ENCODE measurements at places on chromosomes 7 and 10.

DNA sequence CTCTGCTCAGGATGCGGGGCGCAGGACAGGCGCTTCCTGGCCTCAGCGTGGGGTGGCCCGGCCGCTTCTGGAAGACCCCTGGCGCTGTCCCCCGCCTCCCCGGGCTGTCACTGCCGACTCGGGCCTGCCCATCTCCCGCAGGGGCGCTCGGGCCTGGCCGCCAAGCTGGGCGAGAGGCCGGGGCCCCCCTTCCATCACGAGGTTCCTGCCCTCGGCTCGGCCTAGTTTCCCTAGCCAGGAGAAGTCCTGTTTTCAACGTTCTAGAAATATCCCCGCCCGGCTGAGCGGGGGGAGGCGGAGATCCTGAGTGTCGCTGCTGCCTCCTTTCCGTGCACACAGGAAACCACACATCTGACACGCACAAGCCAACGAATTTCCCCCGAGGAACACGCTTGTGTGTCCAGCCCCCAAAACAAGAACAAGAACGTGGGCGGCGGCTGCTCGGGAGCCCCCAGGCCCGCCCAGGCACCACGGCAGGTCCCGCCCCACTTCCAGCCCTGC lies 33.7 kb downstream of the AP5Z1 start:
- no peak for DNase-seq

DNA sequence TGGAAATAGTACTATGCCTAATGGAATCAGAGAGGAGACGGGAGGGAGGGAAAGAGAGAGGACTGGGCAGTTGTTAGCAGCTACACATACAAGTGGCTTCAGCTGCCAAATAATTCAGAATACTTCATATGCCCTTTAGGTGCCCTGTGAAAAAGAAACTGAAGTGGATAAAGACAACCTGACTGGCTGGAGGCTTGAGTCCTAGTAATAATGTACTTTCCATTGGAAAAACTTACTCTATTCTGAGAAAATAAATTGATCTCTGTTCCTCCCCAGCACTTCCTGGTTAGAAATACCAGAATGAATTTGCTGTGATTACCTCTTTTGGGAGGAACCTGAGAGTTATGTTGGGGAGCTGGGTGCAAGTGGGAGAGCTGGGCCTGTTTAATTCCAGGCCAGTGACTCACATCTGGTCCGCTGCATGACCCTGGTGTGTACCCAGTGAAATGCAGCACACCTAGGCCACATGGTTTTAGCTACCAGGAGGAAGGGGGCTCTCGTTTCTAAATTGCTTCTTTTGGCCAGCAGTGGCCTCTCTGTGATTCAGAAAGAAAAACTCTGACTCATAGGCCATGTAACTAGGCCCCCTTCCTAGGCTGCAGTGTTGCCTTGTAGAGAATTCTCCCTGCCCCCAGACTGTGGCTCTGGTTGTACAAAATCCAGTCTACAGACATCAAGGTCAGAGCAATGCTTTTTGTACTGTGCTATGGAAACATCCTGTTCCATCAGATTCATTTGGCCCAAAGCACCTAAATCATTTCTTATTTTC lies 6.5 kb downstream of the AGFG2 start:
- peak; percentile 81 for DNase-seq

DNA sequence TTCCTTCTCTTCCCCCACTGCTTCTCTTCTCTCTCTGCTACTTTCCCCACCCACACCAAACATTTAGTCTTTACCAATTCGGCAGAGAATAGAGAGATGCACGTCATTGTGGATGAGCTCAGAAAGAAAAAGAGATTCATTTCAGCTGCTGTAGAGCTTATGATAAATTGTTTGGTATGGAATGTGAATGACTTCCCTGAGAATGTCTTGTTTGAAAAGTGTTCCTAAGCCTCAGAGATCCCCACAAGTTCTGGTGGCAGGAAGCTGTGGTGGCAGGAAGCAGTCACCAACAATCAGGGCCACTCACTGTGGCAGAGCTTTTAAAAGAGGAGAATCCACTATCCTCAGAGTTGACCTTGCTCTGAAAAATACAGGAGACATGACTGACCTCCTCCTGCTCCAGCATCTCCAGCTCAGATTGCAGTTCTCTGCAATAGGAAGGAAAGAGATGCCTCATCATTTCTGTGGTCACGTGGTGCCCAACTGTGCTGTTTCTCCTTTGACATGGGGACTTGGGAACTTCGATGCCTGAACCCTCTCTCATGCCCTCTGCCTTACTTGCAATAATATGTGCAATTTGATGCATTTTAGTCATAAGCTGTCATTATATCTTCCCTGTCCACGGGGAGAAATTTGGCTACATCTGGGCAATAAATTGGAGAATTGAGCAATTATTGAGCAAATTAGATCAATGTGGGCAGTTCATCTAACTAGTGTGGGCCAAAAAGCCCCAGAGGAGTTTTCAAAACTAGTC lies 76.5 kb downstream of the BMPER start:
- DNase-seq = no peak

DNA sequence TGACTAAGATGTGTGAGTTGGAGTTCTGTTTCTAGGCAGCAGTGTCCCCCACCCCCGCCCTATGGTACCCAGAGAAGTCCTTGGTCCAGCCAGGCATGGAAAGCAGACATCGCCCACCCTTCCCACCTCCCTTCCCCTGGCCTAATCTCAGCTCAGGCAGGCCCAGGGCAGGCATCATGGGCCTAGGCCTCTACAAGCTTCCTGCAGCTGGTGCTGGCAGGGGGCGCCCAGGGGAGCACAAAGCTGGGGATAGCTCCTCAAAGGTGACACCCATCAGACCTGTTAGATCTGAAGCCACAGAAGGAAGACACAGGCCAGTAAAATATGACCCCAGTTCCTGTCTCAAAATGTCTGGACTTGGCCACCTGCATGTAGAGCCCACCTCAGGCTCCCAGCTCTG lies 18.9 kb upstream of the UNC5B start:
- no peak for DNase-seq

DNA sequence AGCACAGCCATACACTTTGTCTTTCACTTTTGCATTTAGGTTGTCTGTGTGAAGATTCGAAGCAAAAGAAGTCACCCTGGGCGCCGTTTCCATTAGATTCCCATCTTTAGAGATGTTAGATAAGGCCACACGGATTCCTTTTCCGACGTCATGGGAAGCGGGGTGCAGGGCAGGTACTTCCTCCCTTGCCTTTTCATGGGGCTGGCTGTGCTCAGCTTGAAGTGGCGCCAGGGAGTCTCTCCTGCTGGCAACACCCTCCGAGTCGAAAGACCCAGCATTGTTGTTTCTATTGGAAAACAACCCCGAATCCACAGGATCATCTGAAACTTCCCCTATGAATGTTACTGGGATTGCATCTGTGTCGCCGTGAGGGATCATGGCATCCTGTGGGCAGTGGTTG lies 246.4 kb upstream of the GRB10 start:
- no peak for DNase-seq

DNA sequence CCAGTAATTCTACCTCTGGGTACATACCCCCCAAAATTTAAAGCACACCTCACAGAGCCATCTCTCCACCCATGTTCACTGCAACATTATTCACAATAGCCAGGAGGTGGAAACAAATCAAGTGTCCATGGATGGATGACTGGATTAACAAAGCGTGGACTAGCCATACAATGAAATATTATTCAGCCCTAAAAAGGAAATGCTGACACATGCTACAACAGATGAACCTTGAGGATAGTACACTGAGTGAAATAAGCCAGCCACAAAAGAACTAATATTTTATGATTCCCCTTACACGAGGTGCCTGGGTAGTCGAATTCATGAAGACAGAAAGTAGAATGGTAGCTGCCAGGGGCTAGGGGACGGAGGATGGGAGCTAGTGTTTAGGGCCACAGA lies 31.1 kb upstream of the PTPRN2 start:
- no peak for DNase-seq

DNA sequence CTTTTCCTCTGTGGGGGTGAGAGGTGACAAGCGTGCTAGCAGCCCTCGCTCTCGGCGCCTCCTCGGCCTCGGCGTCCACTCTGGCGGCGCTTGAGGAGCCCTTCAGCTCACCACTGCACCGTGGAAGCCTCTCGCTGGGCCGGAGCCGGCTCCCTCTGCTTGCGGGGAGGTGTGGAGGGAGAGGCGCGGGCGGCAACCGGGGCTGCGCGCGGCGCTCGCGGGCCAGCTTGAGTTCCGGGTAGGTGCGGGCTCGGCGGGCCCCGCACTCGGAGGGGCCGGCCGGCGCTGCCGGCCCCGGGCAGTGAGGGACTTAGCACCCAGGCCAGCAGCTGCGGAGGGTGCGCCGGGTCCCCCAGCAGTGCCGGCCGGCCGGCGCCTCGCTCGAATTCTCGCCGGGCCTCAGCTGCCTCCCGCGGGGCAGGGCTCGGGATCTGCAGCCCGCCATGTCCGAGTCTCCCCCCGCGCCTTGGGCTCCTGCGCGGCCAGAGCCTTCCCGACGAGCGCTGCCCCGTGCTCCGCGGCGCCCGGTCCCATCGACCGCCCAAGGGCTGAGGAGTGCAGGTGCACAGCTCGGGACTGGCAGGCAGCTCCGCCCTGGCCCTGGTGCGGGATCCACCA lies 352.8 kb upstream of the PODXL start:
- no peak for DNase-seq

DNA sequence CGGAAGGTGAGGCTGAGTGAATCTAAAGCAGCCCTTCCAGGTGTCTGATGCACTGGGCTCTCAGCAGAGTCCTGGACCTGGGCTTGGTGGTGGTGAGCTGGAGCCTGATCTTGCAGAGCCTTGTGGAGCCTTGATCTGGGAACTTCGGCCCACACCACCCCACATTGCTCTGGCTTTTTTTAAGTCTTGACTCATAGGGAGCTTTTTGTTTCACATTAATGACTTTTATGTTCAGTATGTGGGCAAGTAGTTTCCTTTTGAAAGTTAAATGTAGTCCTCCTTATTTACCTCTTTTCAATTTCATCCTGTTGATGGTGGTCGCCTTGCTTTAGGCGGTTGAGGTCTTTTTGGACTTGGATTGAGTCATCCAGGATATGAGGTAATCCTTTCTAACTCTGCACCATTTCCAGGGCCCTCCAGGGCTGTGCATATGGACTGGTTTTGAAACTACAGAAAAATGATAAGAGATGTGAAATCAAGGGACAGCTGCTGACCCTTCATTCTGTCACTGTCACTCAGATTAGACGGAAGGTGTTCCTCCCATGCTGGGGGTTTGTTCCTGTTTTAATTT lies 2.9 kb upstream of the NRAP start:
- DNase-seq = peak; percentile 79
